ENCODE measurements at places on chromosomes 12 and 14. TPM values are rescaled to one million over a fixed set of nuclear protein-coding genes. Genes with fewer than 3 reads are reported as not detected.

The HOXC13 gene
- total RNA-seq: not detected

The C12orf56 gene
- total RNA-seq: 6.8 TPM

The CLEC12A gene
- total RNA-seq: not detected

The NFE2 gene
- total RNA-seq: not detected

GRCh38 chr14:73913256-73913655 is 26.6 kb downstream of the ZNF410 start:
- no peaks in the 10 kb centered on the region for H3K4me1 ChIP-seq
- H3K4me3 ChIP-seq: no peak overlapping the region
- DNase-seq: no peak
- no peak overlapping the region for H3K27ac ChIP-seq
- no peaks in the 10 kb centered on the region for H3K36me3 ChIP-seq

DNA sequence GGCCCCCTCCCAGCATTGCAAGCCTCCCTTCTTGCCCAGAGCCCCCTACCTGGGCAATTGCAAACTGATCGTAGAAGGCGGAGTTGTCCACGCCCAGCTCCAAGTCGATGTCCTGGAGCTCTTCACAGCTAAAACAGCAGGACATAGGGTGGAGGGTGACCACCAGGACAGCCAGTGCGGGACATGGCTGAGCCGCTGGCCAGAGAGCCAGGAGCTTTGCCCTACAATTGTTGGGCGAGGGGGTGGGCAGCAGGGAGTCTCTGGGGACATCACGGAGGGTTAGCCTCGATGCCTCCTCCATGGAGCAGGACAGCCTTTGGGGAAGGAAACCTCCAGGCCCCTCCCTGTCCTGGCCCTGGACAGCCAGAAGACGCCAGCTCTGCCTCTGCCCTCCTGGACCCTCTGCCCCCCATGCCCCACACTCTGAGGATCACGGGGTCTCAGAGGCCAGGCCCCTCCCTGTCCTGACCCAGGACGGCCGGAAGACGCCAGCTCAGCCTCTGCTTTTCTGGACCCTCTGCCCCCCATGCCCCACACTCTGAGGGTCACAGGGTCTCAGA is 9.4 kb downstream of the TMEM179 start:
- H3K27me3 ChIP-seq: no peaks in the 10 kb centered on the region
- no peaks in the 10 kb centered on the region for H3K36me3 ChIP-seq
- H3K27ac ChIP-seq: no peak overlapping the region
- H3K4me3 ChIP-seq: no peak overlapping the region
- H3K4me1 ChIP-seq: no peaks in the 10 kb centered on the region
- no peak for DNase-seq

GRCh38 chr12:119770146-119770545 is 102.2 kb downstream of the PRKAB1 start:
- no peak for DNase-seq
- no peak overlapping the region for H3K27ac ChIP-seq
- H3K27me3 ChIP-seq: no peaks in the 10 kb centered on the region
- no peak overlapping the region for H3K4me3 ChIP-seq
- H3K36me3 ChIP-seq: no peaks in the 10 kb centered on the region

DNA sequence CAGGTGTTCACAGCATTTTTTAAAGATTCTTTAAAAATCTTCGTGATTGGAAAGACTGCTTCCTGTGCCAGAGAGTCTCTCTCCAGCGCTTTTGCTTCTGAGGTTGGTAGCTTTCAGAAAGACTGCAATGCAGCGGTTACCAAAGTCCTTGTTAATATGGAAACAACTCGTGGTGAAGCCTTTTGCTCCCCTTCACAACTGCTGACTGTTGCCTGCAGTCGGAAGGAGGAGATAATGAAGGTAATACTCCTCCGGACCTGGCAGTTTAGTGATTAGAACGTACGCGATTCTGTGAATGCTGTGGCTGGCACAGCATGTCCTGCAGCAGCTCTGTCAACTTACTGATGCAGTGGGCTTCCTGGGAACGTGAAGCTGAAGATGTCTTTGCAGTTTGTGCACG is 50.9 kb downstream of the TRAF3 start:
- H3K36me3 ChIP-seq: no peaks in the 10 kb centered on the region
- H3K27ac ChIP-seq: no peak overlapping the region
- DNase-seq: no peak
- H3K4me1 ChIP-seq: peaks cover 6% of the 10 kb centered on the region
- no peak overlapping the region for H3K4me3 ChIP-seq

GRCh38 chr14:52661314-52661713 is 34.0 kb downstream of the ERO1A start:
- H3K27ac ChIP-seq: no peak overlapping the region
- no peaks in the 10 kb centered on the region for H3K4me1 ChIP-seq
- H3K36me3 ChIP-seq: peaks cover 84% of the 10 kb centered on the region
- H3K4me3 ChIP-seq: no peak overlapping the region
- no peak for DNase-seq

- DNase-seq: no peak
- H3K27ac ChIP-seq: no peak overlapping the region
- H3K4me3 ChIP-seq: no peak overlapping the region
- H3K4me1 ChIP-seq: peaks cover 4% of the 10 kb centered on the region
- no peaks in the 10 kb centered on the region for H3K27me3 ChIP-seq
These were observed 26.5 kb upstream of the RCOR1 start for GRCh38 chr14:102565959-102566358.

DNA sequence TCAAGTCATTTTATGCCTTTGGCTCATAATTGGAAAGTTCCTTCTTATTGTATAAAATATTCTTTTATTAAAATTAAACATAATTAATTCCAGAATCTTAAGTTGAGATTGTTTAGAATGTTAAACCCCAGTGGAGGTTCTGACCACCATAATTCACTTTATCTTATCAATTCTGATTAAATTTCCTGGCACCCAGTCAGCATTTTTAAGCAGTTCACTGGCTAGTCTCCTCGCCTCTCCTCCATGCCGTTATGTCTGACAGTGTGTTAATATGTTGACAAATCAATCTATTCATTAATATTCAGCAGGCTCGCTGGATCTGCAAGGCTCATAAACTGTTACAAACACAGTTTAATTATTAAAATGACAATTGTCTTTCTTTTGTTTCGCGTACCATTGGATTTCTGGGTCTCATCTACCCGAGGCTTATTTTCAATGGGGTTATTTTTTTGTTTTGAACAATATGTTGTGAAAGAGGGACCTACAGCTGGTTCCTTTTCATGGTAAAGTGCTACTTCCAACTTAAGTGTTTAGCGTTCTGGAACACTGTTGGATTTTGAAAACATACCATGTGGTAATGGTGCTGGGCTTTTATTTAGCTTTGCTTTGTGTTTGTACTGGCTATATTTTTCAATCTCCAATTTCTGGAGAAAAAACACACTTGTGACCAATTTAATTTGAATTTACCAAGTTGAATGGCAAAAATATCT is 339.7 kb downstream of the PRKD1 start:
- no peak overlapping the region for H3K4me3 ChIP-seq
- no peak overlapping the region for H3K27ac ChIP-seq
- no peak for DNase-seq
- peaks cover 12% of the 10 kb centered on the region for H3K4me1 ChIP-seq
- H3K27me3 ChIP-seq: no peaks in the 10 kb centered on the region

GRCh38 chr14:90883782-90884181 is 67.6 kb upstream of the TTC7B start:
- H3K36me3 ChIP-seq: peaks cover 13% of the 10 kb centered on the region
- H3K27ac ChIP-seq: no peak overlapping the region
- H3K4me1 ChIP-seq: no peaks in the 10 kb centered on the region
- no peak overlapping the region for H3K4me3 ChIP-seq

DNA sequence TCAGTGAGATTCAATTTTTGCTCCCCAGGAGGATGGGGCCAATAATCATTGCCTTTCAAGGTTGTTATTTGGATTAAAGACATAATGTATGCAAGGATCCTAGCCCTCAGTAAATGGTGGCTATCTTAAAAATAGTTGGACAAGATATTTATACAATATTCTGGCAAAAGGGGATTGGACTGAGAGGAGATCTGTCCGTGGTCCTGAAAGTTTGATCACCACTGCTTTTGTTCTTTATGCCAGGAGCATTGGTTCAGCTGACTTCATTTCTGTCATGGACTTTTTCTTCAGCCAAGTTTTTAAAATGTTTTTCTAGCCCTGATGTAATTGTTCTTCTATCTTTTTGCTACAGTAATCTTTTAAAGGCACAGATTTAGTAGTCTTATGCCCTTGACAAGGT is 70.2 kb upstream of the TCL1A start:
- H3K4me1 ChIP-seq: no peaks in the 10 kb centered on the region
- H3K36me3 ChIP-seq: no peaks in the 10 kb centered on the region
- no peaks in the 10 kb centered on the region for H3K27me3 ChIP-seq
- H3K4me3 ChIP-seq: no peak overlapping the region
- no peak for DNase-seq

- H3K4me1 ChIP-seq: peaks cover 26% of the 10 kb centered on the region
- DNase-seq: no peak
- H3K27ac ChIP-seq: no peak overlapping the region
These were observed 374.4 kb downstream of the DPF3 start for GRCh38 chr14:72519543-72519942.

- no peaks in the 10 kb centered on the region for H3K27me3 ChIP-seq
- no peak overlapping the region for H3K27ac ChIP-seq
- no peak for DNase-seq
These were observed 250.3 kb upstream of the FBXO33 start for GRCh38 chr14:39682582-39682981.

- H3K36me3 ChIP-seq: no peaks in the 10 kb centered on the region
- H3K27ac ChIP-seq: no peak overlapping the region
- no peaks in the 10 kb centered on the region for H3K4me1 ChIP-seq
- DNase-seq: no peak
- H3K4me3 ChIP-seq: no peak overlapping the region
These were observed 57.3 kb downstream of the NRXN3 start for GRCh38 chr14:78227248-78228077.

- no peaks in the 10 kb centered on the region for H3K36me3 ChIP-seq
- no peak for DNase-seq
- H3K4me1 ChIP-seq: no peaks in the 10 kb centered on the region
- H3K4me3 ChIP-seq: no peak overlapping the region
- H3K27me3 ChIP-seq: no peaks in the 10 kb centered on the region
These were observed 816.1 kb upstream of the TMEM132C start for GRCh38 chr12:127450826-127451225.

- H3K4me3 ChIP-seq: no peak overlapping the region
- H3K36me3 ChIP-seq: peaks cover 9% of the 10 kb centered on the region
- H3K27me3 ChIP-seq: no peaks in the 10 kb centered on the region
- DNase-seq: no peak
- no peak overlapping the region for H3K27ac ChIP-seq
- peaks cover 8% of the 10 kb centered on the region for H3K4me1 ChIP-seq
These were observed 86.1 kb upstream of the DYNC1H1 start for GRCh38 chr14:101878211-101878821.
